ENCODE measurements at places on chromosomes 6 and 20.

- no peak for DNase-seq
Observed at GRCh38 chr20:14807224-14807623, 469.8 kb upstream of the FLRT3 start.

DNA sequence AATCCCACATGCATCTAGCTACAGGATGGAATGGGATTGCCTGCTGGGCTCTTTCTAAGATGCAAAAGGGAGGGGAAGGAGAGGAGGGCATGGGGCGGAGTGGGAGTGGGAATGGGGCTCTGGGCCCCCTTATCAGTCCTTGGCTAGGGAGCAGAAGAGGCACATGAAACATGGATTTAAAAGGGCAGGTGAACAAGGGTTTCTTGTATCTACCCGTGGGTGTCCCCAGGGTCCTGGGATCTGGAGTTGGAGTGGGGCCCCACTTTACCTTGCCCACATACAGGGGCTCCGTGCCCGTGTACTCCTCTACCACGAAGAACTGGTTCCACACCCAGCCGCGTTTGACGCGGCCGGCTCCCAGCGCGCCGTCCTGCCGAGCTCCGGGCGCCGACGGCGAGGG lies 57.5 kb downstream of the CDH22 start:
- no peak for DNase-seq

- no peak for DNase-seq
Observed at GRCh38 chr20:11738852-11739251, 178.8 kb upstream of the BTBD3 start.

GRCh38 chr6:37190159-37190535 lies 20.2 kb downstream of the PIM1 start:
- DNase-seq = no peak

DNA sequence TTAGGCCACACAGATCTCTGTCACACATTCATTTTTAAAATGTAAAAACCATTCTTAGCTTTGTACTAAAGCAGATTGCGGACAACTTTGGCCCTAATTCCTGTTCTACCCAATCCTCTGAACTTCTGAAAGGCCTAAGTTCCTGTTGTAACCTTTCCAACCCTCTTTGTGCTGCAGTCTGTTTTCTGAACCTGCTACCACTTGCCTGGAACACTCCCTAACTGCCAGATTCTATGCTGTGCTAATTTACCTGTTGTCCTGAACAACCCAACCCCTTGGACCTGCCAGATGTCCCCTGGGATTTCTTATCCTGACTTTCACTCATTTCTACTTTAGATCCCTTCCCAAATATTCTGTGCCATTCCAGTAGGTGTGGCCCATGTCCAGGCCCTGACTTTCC lies 398.7 kb downstream of the ZFAND3 start:
- no peak for DNase-seq

GRCh38 chr6:19417713-19418112 lies 419.5 kb upstream of the ID4 start:
- DNase-seq = no peak

GRCh38 chr6:150377211-150377781 lies 8.5 kb downstream of the IYD start:
- no peak for DNase-seq

- no peak for DNase-seq
Observed at GRCh38 chr6:90547991-90548390, 38.9 kb downstream of the MAP3K7 start.

- DNase-seq = no peak
Observed at GRCh38 chr20:19692100-19692499, 66.0 kb upstream of the RIN2 start.

GRCh38 chr20:60694763-60695162 lies 557.3 kb upstream of the CDH4 start:
- DNase-seq = no peak

- DNase-seq = peak; percentile 7
Observed at GRCh38 chr20:1005452-1006027, 3.4 kb upstream of the RSPO4 start.

DNA sequence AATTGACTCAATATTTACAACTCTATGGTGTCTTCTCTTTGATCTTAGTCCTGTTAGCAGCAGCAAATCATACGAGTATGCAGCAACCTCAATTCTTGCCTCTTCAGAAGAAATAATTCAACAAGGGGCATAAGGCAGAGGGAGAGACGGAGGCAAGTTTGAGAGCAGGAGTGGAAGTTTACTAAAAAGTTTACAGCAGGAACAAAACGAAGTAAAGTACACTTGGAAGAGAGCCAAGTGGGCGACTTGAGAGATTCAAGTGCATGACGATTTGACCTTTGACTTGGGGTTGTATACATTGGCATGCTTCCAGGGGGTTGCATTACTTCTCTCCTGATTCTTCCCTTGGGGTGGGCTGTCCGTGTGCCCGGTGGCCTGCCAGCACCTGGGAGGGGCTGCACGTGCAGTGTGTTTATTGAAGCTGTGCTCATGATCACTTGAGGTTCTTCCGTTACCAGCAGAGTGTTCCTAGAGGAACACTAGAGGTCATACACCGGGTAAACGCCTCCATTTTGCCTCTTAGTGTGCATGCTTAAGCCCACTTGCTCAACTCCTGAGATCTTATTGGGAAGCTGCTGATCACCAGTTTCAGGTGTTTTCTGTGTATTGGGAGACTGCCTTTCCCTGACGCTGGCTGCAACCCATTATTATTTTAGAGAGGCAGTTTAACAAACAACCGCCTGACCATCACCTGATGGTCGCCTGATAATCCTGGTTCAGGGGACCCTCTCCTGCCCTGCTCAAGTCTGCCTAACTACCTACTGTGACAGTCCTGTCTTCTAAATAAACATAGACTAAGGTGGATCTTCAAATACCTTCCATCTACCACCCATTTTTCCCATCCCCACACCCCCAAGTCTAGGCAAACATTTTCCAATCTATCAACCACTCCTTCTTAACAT lies 172.4 kb upstream of the MYLIP start:
- no peak for DNase-seq

GRCh38 chr6:13194852-13195251 lies 133.5 kb downstream of the TBC1D7 start:
- no peak for DNase-seq

Data from activated CD4-positive, alpha-beta T cell treated with anti-CD3 and anti-CD28 coated beads for 4 hours (primary cell).